ENCODE measurements at places on chromosomes 1 and 21.

DNA sequence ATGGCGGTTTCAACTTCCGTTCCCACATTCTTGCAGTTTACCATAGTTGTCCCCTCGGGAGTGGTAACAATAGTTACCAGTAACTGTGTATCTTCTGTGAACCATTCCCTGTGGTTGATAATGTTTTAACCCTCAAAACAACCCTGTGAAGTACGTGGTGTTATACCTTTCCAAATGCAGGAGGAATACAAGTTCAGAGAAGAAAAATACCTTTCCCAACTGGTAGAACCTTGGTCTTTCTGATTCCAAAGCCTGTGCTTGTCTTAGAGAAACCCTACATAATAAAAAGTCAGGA is 789 bp downstream of the BTF3L4 start:
- DNase-seq, result no peak

- DNase-seq, result no peak
These were observed 59.5 kb downstream of the OMA1 start for GRCh38 chr1:58487002-58487401.

DNA sequence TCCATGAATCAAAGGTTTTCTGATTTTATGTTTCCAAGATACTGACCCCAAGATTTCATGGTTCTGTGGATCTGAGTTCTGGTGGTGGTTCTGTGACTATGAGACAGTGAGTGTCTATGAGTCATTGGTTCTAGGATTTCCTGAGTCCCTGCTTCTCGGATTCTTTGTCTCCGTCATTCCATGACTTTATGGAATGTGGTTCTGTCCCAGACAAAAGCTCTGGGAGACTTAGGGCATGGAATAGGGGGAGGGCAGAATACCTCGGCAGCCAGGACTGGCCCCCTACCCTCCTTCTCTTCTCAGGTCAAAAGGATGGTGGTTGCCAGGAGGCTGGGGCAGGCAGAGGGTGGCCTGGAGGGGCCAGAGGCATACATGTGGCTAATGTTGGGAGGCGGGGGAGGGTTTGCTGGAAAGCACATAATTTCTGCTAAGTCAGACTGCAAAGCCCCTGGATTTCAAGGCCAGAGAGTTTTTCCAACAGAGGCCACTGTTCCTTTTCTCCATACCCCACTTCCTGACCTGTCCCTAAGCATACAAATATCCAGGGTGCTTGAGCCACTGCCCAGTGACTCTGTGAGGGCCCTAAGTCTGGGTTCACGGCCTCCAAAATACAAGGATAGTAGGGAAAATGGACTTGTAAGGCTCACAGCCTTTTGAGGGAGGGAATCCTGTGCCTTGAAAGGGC is 17.2 kb downstream of the CDCP2 start:
- no peak for DNase-seq

DNA sequence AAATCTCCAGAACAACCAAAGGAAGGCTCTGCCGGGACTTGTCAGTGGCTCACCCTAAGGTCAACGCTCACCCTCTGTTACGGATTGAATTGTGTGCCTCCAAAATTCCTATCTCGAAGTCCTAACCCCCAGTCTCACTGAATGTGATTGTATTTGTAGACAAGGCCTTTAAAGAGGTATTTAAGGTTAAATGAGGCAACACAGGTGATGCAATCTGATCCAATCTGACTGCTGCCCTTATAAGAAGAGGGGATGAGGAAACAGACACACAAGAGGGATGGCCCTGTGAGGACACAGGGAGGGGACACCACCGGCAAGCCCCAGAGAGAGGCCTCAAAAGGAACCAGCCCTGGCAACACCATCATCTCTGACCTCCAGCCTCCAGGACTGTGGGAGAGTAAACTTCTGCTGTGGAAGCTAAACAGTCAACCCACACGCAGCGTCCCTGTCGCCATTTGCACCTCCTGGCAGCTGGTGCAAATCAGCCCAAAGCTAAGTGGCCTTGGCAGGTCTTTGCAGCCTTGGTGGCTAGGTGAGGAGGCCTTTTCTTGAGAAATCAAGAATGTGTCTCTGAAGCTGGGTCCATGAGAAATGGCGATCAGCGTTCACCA is 24.2 kb downstream of the UBASH3A start:
- no peak for DNase-seq

DNA sequence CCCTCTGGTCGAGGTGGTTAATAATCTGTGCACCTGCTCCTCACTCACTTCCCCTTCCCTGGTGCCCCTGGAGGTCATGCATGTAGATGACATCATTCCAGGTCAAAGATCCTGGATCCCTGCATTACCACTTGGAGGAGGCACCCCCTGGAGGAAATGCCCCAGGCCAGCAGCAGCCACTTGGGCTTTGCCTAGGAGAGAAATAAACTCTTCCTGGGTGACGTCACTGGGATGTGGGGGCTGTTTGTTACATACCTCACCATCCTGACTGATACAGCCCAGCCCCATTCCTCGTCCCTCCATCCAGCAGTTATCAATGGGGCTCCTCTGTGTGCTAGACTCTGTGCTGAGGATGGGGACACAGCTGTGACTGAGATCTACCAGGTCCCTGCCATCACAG is 433.6 kb downstream of the PTPRU start:
- DNase-seq, result no peak

DNA sequence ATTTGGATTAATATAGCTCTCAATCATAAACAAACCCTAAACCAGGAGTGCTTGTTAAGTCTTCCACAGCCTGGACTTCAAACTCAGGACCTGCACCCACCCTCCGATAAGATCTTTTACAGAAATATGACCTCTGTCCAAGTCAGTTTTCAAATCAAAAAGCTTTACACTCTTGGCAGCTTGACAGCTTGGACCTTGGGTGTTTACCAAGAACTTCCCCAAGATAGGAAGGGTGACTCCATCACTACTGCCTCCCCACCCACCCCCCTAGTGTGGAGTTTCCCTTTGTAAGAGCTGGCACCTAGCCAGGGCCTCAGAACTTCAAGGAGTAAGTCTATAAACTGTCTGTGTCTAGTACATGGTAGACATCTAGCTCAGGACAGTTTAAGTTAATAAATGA is 9.6 kb downstream of the BCAR3 start:
- DNase-seq, result no peak

DNA sequence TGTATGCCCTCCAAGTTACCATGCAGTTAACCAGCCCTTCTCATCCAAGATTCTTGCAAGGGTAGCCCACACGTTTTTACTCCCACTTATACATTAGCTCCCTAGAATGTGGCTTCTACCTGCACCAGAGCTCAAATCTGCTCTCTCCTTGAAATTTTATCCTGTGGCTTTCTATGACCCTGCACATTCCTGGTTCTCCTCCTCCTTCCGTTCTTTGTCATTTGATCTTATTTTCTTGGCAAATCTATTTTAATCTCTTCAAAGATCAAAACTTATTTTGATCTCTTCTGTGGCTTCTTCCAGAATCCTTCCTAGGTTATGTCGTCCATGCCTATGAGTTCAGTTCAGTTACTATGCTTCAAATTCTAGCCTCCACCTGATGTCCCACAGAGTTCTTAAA is 115.6 kb upstream of the GUCA2B start:
- DNase-seq, result no peak

DNA sequence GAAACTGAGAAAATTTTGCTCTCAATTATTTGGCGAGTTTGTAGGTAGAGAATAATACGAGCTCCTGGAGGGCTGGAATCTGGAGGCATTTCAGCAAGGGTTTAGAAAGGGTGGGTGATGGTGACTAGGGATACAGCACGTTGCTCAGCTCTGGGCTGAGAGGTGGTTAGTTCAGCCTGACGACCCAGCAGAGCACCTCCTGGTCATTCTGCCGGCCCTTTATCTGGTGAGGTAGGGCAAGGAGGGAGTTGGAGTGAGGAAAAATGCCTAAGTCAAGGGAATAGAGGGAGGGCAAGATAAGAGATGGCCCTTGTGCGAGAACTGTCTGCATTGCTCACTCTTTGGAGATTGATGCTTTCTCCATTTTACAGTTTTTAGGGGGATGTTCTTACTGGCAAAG is 19.1 kb downstream of the GALNT2 start:
- DNase-seq, result no peak

GRCh38 chr1:97806326-97806725 is 114.5 kb downstream of the DPYD start:
- DNase-seq, result no peak

DNA sequence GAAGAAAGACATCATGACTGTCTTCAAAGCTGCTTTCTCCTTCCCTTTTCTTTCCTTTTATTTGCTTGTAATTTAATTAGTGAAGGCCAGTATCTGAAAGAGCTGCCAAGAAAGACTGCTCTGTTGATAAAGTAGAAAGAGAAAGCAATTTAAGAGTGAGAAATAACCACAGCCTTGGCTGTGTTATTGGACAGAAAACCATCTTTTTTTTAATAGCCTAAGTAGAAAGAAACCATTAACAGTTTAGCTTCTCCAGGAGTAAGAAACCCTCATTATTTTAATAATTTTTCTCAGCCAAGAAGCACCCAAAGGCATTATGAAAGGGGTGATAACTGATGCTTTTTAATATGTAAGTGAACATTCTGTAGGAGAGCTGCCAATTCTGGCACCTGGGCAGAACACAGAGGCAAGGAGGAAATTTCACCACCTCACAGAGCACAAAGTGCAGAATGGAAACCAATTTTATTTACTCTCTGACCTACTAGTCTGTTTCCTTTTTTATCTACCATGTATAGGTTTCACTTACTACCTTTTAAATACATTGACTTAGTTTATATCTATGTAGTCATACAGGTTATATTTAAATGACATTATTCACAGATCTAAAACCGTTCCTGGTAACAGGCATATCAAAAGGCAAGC is 703.2 kb downstream of the MRPL39 start:
- DNase-seq, result no peak

DNA sequence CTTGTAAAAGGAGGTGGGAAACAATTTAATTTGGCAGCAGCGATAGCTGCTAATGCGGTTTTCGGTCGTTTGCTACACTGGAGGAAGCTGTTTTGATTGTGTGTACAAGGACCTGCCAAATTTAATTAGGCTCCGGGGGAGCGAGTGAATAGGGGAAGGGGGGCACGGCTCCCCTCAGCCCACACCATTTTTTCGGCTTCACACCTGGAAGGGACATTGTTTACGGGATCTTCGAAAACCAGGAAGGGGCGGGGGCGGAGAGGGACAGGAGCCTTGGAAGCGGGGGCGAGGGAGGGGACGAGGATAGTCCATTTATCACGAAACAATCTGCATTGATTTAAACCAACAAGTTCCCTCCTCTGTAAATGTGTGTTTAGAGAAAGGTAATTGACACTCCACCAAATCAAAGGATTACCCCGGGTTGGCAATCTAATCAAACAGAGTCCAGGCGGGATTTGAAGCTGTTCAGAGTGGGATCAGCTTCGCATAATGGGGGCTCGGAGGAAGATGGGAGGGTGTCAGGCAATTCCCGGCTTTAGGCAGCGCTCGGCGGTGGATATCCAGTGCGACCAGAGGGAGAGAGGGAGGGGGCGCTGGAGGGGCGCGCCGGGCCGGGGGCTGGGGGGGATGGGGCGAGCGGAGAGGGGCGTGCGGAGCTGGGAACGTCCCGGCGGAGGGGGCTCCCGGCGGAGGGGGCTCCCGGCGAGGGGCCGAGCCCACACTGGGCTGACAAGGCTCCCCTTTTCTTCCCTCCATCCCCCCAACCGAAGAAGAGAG is 9.8 kb downstream of the PAX7 start:
- DNase-seq, result no peak

DNA sequence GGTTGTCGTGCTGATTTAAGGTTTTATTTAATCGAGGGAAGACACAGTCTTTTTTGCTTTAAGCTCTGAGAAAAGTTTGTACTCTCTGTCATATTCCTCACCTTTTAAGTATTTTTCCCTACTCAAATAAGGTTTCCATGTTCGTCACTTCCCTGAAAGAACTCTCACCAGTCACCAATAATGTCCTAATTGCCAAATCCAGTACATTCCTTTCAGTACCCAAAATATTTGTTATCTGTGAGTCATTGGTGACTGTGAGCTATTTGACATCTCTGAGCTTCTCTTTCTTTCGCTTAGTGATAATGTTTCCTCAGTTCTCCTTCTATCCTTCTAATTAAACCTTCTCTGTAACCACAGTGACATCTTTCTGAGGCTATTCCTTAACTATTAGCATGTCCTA is 874.2 kb upstream of the ADGRL2 start:
- no peak for DNase-seq

- no peak for DNase-seq
These were observed 16.6 kb upstream of the EDEM3 start for GRCh38 chr1:184771190-184771691.

GRCh38 chr21:43851593-43851992 is 13.4 kb upstream of the AGPAT3 start:
- DNase-seq, result no peak

GRCh38 chr1:242187816-242188215 is 188.9 kb upstream of the MAP1LC3C start:
- DNase-seq, result no peak

DNA sequence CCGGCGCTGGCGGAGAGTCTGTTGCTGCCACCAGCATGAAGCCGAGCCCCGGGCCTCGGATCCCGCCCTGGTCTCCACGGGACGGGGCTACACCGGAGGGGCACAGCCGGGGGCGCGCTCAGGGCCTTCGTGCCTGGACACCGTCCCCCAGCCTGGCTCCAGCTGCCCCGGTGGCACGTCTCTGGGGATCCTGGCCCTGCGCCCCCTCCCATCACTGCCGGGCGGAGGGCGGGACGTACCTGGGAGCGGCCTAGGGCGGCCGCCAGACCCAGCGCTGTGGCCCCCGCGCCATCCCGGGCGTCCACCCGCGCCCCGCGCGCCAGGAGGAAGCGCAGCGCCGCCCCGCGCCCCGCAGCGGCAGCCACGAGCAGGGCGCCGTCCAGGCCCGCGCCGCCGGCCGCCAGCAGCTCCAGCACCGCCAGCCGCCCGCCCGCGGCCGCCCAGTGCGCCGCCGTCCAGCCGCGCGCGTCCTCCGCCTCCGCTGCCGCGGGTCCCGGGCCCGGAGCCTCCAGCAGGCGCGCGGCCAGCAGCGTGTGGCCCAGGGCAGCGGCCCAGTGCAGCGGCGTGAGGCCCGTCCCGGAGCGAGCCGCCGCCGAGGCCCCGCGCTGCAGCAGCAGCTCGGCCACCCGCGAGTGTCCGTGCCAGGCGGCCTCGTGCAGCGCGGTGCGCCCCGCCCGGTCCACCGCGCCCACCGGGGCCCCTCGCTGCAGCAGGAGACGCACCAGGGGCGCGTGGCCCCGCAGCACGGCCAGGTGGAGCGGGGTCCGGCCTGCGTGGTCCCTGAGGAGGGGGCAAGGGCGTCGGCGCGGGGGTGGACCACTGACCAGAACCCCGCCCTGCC is 1.0 kb downstream of the ANKRD65 start:
- DNase-seq, result no peak

Data from kidney epithelial cell (primary cell).